ENCODE measurements at places on chromosomes 1 and 21.
A peak's percentile ranks its signal among the peaks of the same experiment; 100 is the strongest.

GRCh38 chr21:39822042-39822441, 45.2 kb upstream of the PCP4 start:
- no peak for DNase-seq

GRCh38 chr1:81819613-81820012, 18.9 kb downstream of the ADGRL2 start:
- no peak for DNase-seq

DNA sequence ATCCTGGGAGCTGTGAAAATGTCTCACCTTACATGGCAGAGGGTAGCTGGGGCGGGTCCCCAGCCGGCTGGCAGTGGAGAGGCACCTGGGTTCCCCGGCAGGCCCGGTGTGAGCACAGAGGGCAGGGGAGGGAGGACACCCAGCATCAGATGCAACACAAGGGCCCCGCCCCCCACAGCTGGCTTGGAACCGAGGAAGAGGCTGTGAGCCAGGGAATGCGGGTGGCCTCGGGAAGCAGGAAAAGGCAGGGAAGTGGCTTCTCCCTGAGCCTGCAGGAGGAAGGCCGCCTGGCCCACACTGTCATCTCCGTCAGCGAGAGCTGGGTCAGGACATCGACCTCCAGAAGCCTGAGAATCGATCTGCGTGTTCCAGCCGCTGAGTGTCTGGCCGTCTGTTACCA, 87.3 kb downstream of the SIK1 start:
- no peak for DNase-seq

DNA sequence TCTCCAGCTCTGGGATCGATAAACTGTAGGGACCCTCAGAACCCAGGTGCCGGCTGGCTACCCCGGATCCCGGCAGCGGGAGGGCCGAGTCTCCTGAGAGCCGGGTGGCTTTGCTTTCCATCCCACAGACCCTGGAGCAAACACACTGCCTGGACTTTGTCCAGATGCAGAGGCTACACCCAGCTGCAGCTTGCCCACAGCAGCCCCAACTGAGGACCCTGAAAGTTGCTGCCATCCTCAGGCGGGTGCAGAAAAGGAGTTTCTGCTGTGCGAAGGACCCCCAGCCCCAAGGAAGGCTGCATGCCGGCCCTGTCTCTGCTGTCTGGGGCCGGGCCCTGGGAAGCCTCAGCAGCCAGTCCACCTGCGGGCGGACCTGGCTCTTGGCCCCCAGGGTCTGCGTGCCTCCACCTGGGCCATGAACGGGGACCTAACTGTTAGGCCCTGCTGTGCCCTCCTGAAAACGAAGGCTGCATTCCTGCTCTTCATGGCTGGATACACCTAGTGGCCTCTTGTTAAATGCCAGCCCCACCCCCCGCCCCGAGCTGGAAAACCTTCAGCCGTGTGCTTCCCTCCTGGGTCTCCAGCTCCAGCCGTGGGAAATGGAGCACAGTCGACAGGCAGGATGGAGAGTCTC, 97.5 kb upstream of the ARHGEF16 start:
- no peak for DNase-seq

GRCh38 chr1:214566158-214567104, 15.0 kb upstream of the PTPN14 start:
- no peak for DNase-seq

- DNase-seq, result no peak
These were observed 3.8 kb downstream of the QSOX1 start for GRCh38 chr1:180158149-180159147.

DNA sequence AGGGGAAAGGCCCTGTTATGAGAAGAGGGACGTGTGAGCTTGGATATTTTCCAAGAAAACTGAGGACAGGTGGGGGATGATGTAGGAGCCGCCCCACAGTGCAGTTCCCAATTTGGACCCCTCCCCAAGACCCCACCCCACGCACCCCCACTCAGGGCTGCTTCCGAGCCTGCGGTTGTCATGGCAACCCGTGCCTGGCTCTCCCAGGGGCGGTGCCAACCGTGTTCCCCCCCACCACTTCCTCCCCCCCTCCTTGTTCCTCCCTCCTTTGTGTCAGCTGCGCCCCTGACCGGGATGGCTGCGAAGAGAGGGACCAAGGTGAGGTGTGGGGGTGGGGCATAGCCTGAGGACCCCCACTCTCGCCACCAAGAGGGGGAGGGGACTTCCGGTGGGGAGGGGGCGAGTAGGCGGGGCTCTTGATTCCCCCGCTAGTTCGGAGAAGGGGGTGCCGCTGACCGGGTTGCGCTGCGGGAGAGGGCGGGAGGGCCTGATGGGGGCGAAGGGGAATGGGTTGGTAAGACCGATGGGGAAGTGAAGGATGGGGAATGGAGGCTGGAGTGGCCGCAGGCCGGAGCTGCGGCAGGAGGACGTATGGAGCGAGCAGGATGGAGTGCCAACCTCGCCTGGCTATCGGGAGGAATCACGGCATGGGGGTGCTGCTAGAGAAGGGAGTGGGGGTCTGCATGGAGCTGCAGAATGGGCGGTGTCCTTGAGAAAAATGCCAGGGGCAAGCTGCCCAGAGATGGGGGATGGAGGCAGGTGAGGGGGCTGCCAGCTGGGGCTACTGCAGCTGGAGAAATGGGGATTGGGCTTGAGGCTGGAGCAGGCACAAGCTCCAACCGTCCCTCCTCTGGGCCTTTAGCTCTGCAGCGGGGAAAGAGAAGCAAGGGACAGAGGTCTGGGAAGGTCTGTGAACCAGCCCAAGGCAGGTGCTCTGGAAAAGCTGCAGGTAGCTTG, 953 bp downstream of the TRIM46 start:
- DNase-seq, result no peak

GRCh38 chr1:8517661-8518489, 200.0 kb downstream of the SLC45A1 start:
- DNase-seq, result no peak

DNA sequence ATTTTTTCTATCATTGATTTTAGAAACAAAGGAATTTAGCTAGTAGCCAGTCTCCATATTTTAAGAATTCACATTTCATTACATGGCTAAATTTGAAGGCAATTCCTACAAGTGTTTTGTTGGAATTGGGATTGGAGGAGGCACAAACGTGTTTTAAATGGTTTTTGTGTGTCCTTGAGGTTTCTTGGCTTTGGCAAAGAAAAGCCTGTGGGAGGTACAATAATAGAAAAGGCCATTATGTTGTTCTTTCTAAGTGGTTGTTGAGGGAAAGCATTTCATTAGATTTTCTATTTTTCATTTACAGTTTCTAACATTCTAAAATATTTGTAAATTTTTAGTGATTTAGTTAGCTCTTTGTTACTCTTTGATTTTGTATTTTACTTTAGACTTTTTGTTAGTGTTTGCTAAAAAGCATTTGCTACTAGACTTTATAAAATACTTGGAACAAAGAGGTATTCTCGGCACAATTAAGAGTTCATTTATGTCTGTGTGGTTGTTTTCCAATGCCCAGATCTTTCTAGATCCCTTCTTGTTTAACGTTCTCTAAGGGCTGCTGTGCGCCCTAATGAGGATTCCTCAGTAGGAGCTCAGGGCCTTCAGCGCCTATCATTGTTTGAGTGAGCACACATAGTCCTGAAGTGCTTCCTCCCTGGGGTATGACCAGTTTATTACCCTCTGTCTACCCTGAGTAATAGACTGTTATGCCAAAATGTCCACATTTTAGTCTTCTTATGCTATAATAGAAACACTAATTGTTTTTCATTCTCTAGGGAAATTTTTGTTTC, 70.0 kb upstream of the KIAA1614 start:
- DNase-seq, result no peak

- no peak for DNase-seq
These were observed 163.2 kb upstream of the COL6A1 start for GRCh38 chr21:45818276-45818903.

DNA sequence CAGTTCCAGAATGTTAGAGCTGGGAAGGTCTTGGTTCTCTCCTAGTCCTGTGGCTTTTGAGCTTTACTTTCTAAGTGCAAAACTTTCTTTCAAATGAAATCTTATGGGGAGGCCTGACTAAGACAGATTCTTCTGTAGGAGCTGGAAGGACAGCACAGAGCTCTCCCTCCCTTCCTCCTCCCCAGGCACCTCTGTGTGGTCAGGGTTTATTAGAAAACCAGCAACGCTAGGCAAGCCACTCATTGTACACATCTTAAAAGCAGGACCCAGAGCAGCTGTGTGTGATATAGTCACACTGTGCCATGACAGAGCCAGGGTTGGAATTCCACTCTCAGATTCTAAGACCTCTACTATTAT, 241.1 kb upstream of the RAB4A start:
- no peak for DNase-seq

GRCh38 chr1:17966341-17966740, 141.3 kb upstream of the IGSF21 start:
- DNase-seq, result no peak

DNA sequence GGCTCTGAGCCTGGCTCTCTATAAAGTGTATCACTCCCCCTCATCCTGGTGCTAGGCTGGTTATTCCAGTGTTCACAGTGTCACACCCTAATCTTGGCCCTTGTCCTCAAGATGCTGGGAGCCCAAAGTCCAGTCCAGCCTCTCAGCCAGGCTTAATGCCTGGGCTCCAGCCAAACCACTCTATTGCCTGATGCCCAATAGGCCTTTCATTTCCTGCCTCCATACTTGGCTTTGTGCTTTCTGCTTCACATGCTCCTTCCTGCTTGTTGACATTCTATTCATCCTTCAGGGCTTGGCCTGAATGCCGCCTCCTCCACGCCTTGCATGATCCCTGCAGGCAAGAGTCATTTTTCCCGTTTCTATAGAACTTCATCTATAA, 1.7 kb downstream of the KLHDC8A start:
- no peak for DNase-seq

GRCh38 chr1:175188936-175189335, 3.6 kb downstream of the KIAA0040 start:
- DNase-seq, result peak; percentile 67

DNA sequence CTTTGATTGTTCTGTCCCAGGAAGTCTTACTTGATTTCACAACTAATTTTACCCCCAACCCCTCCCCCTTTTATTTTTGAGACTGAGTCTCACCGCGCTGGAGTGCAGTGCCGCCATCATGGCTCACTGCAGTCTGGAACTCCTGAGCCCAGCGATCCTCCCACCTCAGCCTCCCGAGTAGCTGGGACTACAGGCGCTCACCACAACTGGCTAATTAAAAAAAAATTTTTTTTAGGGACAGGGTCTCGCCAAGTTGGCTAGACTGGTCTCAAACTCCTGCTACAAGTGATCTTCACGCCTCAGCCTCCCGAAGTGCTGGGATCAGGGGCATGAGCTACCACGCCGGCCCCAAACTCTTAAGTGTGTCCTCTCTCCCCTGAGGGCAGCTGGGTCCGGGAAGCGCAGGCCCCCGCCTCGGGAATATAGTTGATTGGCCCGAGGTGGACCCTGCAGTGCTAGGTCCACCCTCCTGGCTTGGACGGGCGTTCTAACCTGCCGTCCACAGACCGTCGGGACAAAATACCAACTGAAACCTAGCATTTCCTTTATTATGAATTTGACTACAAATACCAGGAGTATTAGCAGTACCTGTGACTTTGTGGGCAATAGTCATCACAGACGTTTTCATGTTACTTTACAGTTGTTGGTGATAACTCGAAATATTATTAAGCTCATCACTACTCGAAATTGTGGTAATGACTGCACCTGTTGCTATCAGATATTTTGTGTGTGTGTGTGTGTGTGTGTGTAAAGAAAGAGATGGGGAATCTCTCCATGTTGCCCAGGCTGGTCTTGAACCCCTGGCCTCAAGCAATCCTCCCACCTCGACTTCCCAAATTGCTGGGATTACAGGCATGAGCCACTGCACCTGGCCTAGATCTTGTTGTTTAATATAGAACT, 642 bp upstream of the PARP1 start:
- no peak for DNase-seq

GRCh38 chr1:106676021-106676420, 380.5 kb upstream of the PRMT6 start:
- DNase-seq, result no peak

DNA sequence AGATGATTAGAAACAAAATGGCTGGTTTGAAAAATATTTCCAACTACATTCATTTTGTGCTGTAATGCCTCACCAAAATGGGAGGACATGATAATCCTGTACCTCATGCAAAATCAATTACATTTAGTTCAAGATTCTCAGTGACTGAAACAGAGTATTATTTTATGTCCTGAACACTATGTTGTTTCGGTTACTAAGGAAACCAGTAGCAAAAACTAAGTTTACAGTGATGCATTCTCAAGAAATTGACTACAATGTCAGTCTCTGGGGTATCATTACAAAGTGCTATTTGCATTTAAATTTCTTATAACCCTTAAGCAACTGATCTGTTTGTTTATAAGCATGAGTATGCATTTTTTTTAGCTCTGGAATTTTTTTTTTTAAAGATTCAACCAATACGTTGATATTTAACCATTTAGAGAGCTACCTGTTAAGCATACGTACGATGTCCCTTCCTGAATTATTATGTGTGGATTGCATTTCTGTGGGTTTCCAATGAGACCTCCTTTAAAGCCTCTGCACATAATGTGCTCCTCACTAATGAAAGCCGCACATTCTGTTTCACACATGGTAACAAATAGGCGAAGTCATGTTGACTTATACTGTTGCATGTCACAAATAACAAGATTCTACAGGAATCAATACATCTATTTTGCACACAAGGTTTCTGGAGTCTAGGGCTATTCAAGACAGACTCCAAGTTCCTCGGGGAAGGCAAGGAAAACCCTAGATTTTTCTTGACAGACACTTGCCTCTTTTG, 1035.7 kb downstream of the ADGRL2 start:
- no peak for DNase-seq

GRCh38 chr1:44497422-44498170, 92.5 kb downstream of the RNF220 start:
- no peak for DNase-seq

GRCh38 chr1:28143496-28144202, 32.8 kb downstream of the PTAFR start:
- DNase-seq, result no peak

GRCh38 chr1:49104575-49104974, 327.9 kb upstream of the BEND5 start:
- DNase-seq, result no peak

DNA sequence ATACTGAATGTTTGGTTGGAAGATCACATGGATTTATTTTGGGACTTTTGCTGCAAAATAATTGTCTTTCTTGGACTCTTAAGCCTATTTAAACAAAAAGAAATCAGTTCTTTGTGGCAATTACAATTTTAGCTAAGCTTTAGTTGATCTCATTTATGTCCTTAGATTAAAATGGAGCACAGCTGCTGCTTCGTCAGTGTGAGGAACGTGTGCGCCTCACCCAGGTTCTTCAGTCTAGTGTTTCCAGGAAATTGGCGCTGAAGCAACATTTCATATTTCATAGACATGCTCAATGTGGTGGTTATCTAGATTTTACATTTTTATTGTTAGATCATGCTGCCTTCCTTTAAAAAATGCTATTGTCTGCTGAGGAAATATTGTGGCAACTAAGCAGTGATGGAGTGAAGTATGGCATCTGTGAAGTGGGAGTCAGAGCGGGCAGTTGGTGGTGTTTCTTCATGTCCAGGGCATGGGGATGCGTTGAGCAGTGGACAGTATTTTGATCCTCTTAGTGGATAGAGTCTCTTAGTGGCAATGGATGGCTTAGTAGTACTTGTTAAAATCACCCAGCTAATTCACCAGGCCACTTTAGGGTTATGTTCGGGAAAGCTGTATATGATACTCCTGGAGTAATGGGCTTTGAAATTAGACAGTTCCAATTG, 5.6 kb downstream of the DDI2 start:
- DNase-seq, result no peak

- no peak for DNase-seq
These were observed 35.1 kb upstream of the OLIG2 start for GRCh38 chr21:32990666-32991065.

GRCh38 chr1:58190267-58190988, 356.1 kb downstream of the OMA1 start:
- no peak for DNase-seq

- DNase-seq, result no peak
These were observed 84.1 kb upstream of the PRDX6 start for GRCh38 chr1:173392895-173393658.

Measured in GM12878 (cell line).